MG63 (cell line): ENCODE measurements at places on chromosomes 6 and 20. TPM values are rescaled to one million over a fixed set of nuclear protein-coding genes. Genes with fewer than 3 reads are reported as not detected.

GRCh38 chr6:118122801-118123200, 215.7 kb downstream of the SLC35F1 start:
- DNase-seq: no peak

GRCh38 chr6:133551847-133552341, 310.7 kb downstream of the EYA4 start:
- peak; percentile 95 for DNase-seq

Gene TGIF2
- 16.3 and 18.5 TPM in 2 replicates for total RNA-seq

- DNase-seq: no peak
Observed at GRCh38 chr6:169220068-169220964, 33.3 kb downstream of the THBS2 start.

Gene SYTL3
- 7.7 and 8.9 TPM in 2 replicates for total RNA-seq

Gene SIRPB1
- total RNA-seq: not detected in 2 replicates

Gene VGLL2
- total RNA-seq: not detected in 2 replicates

Gene BTN3A1
- 11.2 and 11.3 TPM in 2 replicates for total RNA-seq

Gene ARMH2
- not detected in 2 replicates for total RNA-seq

Gene PACRG
- not detected in 2 replicates for total RNA-seq

Gene TNFRSF6B
- total RNA-seq: not detected in 2 replicates

GRCh38 chr6:143267760-143268159, 182.7 kb downstream of the ADAT2 start:
- DNase-seq: no peak

Gene OR12D3
- not detected in 2 replicates for total RNA-seq

Gene CLPSL1
- not detected in 2 replicates for total RNA-seq

- DNase-seq: no peak
Observed at GRCh38 chr6:74631564-74631963, 574.3 kb downstream of the COL12A1 start.

DNA sequence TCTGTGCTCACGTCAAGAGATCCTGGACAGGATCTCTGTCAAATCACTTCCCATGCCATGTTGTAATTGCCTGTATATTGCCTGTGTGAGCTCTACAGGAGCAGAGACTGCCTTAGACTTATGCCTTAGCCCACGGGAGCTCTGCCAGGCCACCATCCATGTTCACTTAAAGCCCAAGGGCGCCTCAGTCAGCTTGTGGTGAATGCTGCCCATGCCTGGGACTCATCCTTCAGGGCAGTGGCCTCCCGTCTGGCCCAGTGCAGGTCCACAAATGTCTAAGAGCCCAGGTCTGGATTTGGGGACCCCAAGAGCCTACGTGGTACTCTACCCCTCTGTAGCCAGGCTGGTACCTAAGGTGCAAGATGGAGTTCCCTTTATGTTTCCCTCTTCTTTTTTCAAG, 22.4 kb upstream of the BPIFA2 start:
- no peak for DNase-seq

Gene ADAM33
- total RNA-seq: 4.9 and 7.3 TPM in 2 replicates

GRCh38 chr6:13761361-13762036, 49.9 kb upstream of the RANBP9 start:
- no peak for DNase-seq

DNA sequence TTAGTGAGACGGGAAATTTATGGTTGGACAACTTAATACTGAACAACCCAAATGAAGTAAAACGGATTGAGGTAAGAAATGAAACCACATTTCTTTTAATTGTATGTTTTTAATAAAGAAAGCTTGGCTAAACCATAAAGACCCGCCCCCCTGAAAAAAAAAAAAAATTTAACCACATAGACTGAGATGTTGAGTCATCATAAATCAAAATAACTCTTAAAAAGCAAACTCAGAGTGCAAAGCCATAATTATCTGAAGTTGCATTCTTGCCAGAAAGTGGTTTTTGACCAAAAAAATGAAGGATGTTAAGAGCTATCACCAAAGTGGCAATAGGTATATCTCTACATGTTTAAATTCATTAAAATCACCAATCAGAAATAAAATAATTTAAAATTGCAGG, 101.8 kb upstream of the COL21A1 start:
- DNase-seq: no peak

Gene MUCL3
- total RNA-seq: not detected in 2 replicates

DNA sequence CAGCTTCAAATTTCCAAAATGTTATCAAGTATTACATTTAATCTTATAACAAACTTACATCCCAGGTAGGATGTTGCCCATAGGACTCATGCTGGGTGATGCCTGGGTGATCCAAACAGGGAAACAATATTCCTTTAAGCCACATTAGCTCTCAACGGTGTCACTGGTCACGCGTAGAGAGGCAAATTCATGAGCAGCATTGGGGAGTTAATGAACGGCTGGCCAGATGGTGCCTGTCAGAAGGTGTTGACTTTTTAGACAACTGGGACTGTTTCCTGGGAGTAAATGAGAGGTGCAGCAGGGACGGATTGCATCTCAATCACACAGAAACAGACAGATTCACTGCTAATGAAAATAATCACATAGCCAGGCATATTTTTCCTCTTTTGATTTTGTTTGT, 83.3 kb upstream of the ID4 start:
- no peak for DNase-seq

Gene SSTR4
- total RNA-seq: not detected in 2 replicates

- no peak for DNase-seq
Observed at GRCh38 chr20:623704-624103, 13.6 kb upstream of the TCF15 start.

GRCh38 chr6:66128656-66129055, 421.6 kb upstream of the EYS start:
- no peak for DNase-seq

GRCh38 chr6:17012421-17013225, 89.2 kb upstream of the STMND1 start:
- DNase-seq: no peak
